Stimulated activated CD4-positive, alpha-beta T cell treated with anti-CD3 and anti-CD28 coated beads, Interleukin-15, amount 100 ng/mL, for 24 hours (primary cell): ENCODE measurements at places on chromosomes 13 and 19.
A peak's percentile ranks its signal among the peaks of the same experiment; 100 is the strongest.

- no peak for DNase-seq
These were observed 62.8 kb upstream of the DIAPH3 start for GRCh38 chr13:60226507-60226906.

DNA sequence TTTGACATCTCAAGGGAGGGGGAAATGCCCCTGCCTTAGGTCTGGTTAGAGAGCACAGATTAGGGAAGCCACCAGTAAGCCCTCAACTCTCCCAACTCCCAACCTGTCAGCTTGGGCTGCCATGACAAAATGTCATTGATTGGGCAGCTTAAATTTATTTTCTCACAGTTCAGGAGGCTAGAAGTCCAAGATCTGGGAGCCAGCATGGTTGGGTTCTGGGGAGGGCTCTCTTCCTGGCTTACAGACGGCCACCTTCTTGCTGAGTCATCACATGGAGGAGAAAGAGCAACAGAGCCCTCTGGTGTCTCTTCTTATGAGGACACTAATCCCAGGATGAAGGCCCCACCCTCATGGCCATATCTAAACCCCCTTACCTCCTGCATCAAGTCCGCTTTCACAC, 24.2 kb downstream of the C19orf12 start:
- peak; percentile 67 for DNase-seq

GRCh38 chr13:98454389-98454881, 122.5 kb downstream of the STK24 start:
- no peak for DNase-seq

DNA sequence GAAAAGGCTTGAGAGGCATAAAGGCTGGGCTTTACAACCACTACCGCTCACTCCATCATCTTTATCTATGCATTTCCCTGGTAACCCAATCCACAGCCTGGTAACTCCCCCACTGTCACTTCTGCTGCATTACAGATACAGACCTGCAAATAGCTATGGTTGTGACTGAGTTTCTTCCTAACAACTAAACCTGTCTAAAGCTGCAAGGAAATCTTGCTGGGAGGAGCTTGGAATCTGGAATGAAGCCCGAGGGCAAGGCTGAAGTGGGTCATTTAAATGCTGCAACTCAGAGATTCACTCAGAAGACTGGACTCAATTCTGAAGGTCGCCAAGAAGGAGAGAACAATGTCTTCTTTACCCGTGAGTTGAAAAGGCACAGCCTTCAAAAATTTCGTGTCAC, at the start of gene LGALS13:
Gene LGALS13, plus strand, starts transcription at position 301 of the 400 bp plus-strand sequence. Its CDS starts 45 bp downstream, at position 346.
- DNase-seq: no peak

DNA sequence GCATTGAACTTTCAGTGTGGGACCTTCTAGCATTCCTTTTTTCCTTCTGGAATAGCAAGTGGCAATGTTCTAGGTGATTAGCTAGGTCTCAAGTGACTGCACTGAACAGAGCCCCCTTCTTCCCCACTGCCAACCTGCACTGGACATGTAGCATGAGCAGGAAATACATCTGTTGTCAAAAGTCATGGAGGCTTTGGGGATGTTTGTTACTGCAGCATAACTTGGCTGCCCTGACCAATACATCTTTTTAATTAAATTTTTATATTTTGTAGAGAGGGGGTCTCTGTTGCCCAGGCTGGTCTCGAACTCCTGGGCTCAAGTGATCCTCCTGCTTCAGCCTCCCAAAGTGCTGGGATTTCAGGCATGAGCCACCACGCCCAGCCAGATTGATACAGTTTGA, 163.6 kb downstream of the CACNA1A start:
- DNase-seq: no peak

- no peak for DNase-seq
These were observed 23.4 kb downstream of the RASL11A start for GRCh38 chr13:27293873-27294515.

DNA sequence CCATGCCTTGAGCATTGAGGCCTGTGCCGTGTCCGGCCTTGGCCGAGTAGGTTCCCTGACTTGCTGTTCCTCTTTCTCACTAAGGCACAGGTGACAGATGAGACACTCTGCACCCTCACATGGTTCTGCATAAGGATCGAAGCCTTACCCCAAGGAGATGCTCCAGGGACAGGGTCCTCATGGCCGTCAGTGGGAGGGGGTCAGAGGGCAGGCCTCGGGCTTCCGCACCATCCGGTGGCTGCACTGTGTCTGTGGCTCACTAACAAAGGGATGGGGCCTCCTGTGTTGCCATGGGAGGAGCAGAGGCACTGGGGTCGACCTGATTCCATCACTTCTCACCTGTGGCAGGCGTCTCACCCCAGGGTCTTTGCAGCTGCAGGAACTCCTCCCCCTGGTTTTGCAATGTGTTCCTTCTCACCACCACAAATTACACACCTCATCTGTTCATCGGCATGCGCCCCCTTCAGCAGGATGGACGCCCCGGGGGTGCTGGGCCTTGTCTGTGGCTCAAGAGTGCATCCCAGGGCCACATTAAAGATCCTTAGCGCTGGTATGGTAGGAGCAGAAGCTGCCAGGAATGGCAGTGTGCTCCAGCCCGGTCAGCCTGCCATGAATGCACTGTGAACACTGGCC, 113.3 kb upstream of the SOX1 start:
- no peak for DNase-seq

DNA sequence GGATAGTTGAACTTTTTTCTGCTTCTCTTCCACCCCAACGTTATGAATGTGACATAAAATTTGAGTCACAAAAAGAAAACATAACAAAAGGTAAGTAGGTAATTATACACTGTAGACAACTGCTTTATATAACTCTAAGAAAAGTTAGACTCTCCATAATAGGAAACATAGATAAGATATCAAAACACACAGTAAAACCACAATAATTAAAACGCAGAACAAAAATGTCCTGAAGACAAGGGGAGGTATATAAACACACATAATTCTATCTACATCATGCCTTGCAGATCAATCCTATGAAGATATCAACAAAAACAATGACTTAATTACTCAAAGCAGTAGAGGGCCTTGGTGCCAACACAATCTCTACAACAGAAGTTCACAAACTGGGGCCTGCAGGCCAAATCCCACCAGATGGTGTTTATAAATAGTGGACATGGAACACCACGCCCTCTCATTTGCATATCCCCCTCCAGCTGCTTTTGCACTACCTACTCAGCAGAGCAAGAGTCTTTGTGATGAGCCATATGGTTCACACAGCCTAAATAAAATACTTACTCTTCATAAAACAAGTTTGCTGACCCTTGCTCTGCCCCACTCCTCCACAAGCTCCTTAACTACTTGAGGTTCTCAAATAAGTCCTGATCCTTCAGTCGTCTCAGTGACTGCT, 254.7 kb downstream of the KLF12 start:
- no peak for DNase-seq

DNA sequence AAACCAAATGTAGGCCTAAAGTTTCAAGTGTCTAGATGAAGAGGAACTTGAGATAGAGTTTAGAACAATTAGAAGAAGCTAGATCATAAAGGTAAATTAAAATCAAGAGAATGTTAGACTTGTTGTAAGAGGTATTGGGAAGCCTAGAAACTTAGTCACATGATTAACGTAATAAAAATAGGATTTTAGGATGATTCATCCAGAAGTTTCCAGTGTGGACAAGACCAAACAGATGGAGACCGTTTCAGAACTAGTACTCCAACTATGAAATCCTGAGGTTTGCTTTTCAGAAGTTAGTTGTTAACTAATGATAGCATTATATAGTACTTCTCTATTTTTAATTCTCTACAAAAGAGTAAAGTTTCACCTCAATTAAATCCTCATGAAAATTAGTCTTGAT, 104.9 kb downstream of the MZT1 start:
- no peak for DNase-seq

- DNase-seq: no peak
These were observed 8.6 kb downstream of the KDM4B start for GRCh38 chr19:4977299-4978174.

DNA sequence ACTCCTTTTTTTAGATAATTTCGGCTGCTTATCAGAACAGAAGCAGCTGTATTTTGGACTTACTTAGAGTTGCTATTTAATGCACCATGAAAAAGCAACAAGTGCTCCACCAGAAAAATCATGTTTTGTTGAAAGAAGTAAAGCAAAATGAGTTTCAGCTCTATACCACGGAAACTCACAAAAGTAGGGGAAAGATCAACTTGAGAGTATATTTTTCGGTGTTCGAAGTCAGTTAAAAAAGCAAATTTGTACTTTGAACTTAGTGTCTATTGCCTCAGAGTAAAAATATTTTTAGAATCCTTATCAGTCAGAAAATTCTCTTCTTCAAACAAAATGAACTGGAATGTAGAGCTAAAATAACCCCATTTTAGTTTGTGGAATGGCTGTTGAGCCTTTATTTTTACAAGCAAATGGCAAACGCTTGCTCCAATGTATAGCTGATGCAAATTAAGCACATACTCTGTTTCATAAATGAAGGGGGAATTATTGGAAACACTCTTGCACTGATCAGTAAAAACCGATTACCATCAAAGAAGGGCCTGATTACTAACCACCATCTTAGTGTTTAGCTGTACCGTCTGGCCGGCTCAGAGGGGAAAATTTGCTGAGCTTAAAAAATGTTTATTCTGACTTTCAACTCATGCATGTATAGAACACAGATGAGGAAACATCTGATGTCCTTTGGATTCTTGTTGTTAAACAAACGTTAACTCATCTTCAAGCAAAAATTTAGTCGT, 540.7 kb downstream of the GPC6 start:
- no peak for DNase-seq

DNA sequence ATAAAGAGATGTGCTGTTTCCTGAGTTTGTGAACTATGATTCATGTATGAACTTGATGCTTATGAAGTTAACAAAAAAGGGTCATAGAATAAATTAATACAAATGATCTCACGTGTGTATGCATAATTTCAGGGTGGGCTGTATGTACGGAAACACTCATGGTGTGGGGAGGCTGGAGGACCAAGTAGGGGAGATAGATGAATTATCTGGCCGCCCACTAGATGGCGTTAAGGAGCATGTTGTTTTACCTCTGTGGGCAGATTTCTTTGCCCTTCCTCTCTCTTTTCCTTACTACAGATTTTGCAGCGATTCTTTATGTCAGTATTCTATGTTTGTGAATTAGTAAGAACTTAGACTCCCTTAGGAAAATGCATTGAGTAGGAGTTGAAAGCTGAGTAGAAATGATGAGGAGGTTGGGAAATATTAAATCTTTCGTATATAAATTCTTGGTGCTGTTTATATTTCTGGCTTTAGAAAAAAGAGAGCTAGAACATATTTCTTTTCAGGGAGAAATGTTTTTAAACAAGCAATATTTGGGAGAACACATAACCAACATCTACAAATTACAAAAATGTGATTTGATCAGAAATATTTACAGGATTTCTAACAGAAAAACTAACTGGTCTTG, 47.4 kb upstream of the TMTC4 start:
- DNase-seq: peak; percentile 72

- DNase-seq: no peak
These were observed 173.5 kb downstream of the PCCA start for GRCh38 chr13:100262404-100262803.

DNA sequence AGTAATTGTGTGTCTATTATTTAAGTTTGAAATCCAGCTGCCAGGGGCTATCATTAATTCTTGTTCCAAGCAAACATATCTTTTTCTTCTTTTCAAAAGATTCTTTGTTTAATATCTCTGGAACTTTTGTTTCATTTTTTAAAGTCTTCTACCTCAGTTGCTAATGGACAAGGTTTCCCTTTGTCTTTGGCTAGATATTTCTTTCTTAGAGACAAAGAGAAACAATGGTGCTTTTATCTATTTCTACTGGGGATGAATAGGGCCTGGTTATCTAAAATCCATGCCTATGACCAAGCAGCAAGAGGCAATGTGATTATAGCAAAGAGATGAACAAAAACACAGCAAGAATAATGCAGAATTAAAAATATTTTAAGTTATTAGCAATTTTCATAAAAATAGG, 661.3 kb upstream of the KLF12 start:
- no peak for DNase-seq

DNA sequence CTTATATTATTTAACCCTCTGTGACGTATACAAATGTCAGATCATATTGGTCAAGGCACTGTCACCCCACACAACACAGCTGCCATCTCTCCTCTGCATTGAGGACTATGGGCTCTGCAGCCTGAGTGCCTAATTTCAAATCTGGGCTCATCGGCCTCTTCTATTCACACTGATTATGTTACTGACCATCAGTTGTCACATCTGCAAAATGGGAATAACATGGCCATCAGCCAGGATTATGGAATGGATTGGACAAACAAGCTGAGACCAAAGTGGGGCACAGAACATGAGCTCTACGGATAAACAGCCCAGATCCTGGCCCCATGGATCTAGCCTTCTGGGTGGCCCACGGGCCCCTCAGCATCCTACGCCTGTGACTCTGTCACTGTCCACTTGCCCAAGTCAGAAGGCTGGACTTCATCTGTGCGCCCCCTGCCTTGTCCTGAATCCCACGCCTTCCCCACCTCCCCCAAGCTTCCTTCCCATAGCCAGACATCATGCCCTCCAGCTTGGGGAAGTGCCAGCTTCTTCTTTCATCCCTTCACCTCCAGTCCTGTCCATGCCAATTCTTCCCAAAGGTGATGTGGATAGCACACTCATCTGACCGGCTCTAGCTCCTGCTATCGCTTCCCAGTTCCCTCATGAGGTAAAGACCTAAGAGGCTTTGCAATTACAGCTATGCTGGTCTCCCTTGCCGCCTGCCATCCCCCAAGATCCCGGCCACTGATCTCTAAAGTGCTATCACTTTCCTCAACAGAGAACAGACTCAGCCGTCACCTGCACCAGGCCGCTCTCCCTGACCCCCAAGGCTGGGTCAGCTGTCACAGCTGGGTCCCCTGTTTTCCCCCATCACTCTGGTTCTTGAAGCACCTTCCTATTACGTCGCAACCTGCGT, 872 bp downstream of the FARSA start:
- no peak for DNase-seq

- peak; percentile 71 for DNase-seq
These were observed 16.2 kb upstream of the PRODH2 start for GRCh38 chr19:35828692-35829301.

- DNase-seq: peak; percentile 59
These were observed 22.7 kb downstream of the BTBD2 start for GRCh38 chr19:1992759-1993260.

DNA sequence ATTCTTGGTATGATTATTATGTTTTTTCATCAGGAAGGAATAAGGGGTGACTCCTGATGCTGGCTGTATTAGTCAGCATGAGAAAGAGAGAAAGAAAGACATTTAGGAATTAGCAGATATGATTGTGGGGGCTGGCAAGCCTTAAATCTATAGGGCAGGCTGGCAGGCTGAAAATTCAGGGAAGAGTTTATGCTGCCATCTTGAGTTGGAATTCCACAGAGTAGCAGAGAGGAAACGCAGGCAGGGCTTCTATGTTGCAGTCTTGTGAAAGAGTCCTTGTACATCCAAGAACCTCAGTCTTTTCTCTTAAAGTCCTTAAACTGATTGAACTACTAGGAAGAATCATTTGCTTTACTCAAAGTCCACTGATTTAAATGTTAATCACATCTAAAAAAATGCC, 262.7 kb upstream of the SLC10A2 start:
- no peak for DNase-seq

DNA sequence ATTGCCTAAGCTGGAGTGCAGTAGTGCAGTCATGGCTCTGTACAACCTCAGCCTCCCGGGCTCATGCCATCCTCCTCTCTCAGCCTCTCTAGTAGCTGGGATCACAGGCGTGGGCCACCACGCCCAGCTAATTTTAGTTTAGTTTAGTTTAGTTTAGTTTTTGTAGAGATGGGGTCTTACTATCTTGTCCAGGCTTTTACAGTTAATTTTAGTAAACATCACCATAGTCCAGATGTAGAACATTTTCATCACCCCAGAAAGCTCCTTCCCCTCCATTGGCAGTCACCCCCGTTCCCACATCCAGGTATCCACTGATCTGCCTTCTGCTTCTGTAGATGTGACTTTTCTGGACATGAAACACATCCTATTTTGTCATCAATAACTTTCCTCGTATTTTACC, 41.1 kb downstream of the DNM2 start:
- no peak for DNase-seq
